ENCODE measurements at places on chromosomes 11 and 22. TPM values are rescaled to one million over a fixed set of nuclear protein-coding genes. Genes with fewer than 3 reads are reported as not detected.

Gene TMPRSS6
- not detected for total RNA-seq

Gene TPBGL
- not detected for total RNA-seq

Gene TRIM51
- total RNA-seq = not detected

Gene CYB5R2
- 32.0 TPM for total RNA-seq

Gene SYCE3
- total RNA-seq = not detected

Gene SERPINH1
- total RNA-seq = 122 TPM

DNA sequence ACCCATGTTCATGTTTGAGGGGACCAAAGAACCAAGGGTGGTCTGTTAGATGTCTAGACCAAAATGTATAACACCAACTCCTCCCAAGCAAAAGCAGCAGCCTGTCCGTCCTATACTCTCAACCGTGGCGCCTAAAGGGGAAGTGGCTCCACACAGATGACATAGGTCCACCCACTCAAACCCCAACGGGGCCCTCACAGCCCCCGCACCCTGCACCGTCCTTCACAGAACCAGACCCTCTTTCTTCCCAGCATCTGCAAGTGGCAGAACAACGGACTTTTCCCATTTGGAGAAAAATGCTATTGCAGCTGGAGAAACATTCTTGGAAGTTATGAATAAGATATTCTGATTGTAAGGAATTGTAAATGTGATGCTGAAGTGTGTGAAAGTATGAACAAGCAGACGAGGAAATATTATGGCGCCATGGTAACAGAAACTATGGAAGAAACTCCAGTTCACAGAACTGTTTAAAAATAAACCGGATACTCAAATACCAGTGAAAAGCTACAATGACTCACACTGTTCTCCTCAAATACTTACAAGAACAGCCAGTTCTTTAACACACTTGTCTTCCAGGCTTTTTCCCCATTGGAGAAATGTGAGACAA, 76.5 kb upstream of the ARFGAP3 start:
- H3K4me1 ChIP-seq = peaks cover 25% of the 10 kb centered on the region
- H3K27ac ChIP-seq = no peak overlapping the region
- H3K36me3 ChIP-seq = no peaks in the 10 kb centered on the region

- no peak overlapping the region for H3K27ac ChIP-seq
- H3K27me3 ChIP-seq = no peaks in the 10 kb centered on the region
- DNase-seq = no peak
- no peak overlapping the region for H3K4me3 ChIP-seq
These were observed 88.1 kb downstream of the CCDC34 start for GRCh38 chr11:27274854-27275395.

DNA sequence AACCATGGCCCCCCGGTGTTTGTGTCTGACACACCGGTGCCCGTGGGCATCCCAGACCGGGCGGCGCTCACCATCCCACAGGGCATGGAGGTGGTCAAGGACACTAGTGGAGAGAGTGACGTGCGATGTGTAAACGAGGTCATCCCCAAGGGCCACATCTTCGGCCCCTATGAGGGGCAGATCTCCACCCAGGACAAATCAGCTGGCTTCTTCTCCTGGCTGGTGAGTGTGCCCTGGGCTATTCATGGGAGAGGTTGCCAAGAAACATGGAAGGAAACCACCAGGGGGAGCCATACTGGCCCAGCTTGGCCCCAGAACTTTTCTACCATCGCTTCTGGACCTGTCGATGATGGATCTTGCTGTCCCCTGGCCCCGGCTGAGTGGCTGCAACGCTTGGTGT, 36.5 kb downstream of the PRDM11 start:
- no peaks in the 10 kb centered on the region for H3K27me3 ChIP-seq
- H3K4me3 ChIP-seq = no peak overlapping the region
- DNase-seq = no peak
- H3K4me1 ChIP-seq = peaks cover 12% of the 10 kb centered on the region
- no peak overlapping the region for H3K27ac ChIP-seq

GRCh38 chr11:111582881-111583280, 19.4 kb upstream of the SIK2 start:
- DNase-seq = no peak
- H3K27me3 ChIP-seq = no peaks in the 10 kb centered on the region
- no peak overlapping the region for H3K4me3 ChIP-seq
- H3K36me3 ChIP-seq = no peaks in the 10 kb centered on the region

- H3K4me1 ChIP-seq = no peaks in the 10 kb centered on the region
- no peaks in the 10 kb centered on the region for H3K27me3 ChIP-seq
- H3K4me3 ChIP-seq = no peak overlapping the region
- no peak overlapping the region for H3K27ac ChIP-seq
- H3K36me3 ChIP-seq = no peaks in the 10 kb centered on the region
- DNase-seq = peak; percentile 45
These were observed 56.1 kb downstream of the AMBRA1 start for GRCh38 chr11:46537537-46538295.

GRCh38 chr11:94325681-94326080, 21.3 kb downstream of the IZUMO1R start:
- no peaks in the 10 kb centered on the region for H3K36me3 ChIP-seq
- H3K27ac ChIP-seq = no peak overlapping the region
- H3K4me3 ChIP-seq = no peak overlapping the region
- DNase-seq = no peak

DNA sequence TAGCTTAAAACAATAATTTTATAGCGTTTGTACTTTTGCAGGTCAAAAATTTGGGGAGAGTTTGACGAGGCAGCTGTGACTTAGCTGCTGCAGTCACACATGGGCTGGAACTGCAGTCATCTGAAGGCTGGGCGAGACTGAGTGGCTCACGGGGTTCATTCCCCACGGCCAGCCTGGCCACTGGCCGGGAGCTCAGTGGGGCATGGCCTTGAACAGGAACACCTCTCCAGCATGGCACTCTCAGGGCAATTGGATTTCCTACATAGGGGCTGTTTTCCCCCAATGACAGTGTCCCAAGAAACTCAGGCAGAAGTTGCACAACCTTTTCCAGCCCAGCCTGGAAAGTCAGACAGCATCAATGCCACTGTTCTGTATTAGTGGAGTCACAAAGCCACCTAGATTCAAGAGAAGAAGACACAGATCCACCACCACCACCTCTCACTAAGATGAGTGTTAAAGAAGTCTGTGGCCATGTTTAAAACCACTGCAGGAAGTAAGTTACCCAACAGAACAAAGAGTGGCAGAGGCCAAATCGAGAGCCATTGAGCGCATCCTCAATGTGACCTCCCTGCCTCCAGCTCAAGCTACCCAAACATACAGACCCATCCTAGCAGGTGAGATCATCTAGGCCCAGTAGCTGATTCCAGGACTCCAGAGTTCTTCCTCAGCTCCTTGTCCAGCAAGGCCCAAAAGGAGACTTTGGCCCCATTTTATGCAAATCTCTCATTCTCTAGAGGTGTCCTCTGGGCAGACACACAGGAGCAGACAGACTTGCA, 618.7 kb upstream of the CADM1 start:
- no peaks in the 10 kb centered on the region for H3K36me3 ChIP-seq
- no peaks in the 10 kb centered on the region for H3K27me3 ChIP-seq
- no peak overlapping the region for H3K27ac ChIP-seq
- no peak overlapping the region for H3K4me3 ChIP-seq
- DNase-seq = no peak
- H3K4me1 ChIP-seq = no peaks in the 10 kb centered on the region

GRCh38 chr22:49825436-49825835, 2.2 kb downstream of the BRD1 start:
- H3K4me3 ChIP-seq = peak overlapping the region; percentile 69
- no peaks in the 10 kb centered on the region for H3K36me3 ChIP-seq
- no peak for DNase-seq
- no peak overlapping the region for H3K27ac ChIP-seq
- peaks cover 36% of the 10 kb centered on the region for H3K4me1 ChIP-seq
- no peaks in the 10 kb centered on the region for H3K27me3 ChIP-seq

DNA sequence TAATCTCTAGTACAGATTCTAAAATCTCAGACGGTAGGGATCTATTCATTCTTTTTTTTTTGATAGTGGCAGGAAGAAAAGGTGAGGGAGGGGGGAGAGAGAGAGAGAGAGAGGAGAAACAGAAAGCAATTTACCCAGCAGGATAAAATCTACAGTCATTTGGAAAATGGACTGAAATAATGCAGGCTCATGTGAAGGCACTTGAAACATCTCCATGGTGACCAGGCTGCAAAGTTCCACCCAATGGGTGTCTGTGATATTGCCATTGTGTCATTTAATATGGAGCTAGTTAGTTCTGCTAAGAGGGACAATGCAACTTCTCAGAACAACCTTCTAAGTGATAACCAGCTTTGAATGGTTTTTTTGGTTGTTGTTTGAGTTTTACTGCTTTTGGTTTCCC, 165.2 kb upstream of the RAG2 start:
- DNase-seq = no peak
- H3K36me3 ChIP-seq = no peaks in the 10 kb centered on the region
- no peak overlapping the region for H3K27ac ChIP-seq
- H3K4me3 ChIP-seq = no peak overlapping the region
- H3K27me3 ChIP-seq = no peaks in the 10 kb centered on the region

DNA sequence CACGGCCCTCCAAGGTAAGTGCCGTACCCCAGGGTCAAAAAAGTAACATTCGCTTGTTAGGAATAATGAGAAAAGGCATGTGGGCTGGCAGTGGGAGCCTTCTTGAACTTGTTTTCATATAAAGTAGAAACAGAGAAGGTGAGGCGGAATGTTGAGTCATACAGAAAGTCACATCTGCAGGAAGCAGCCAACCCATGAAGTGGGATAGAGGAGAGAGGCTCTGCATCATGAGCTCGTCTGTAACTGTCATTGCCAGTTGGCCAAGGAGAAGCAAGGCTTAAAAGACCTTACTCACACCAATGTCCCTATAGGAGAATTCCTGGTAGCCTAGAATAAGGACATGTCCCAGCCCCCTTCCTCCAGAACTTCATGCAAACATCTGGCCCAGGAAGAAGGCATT, 253.3 kb downstream of the BUD13 start:
- H3K27me3 ChIP-seq = no peaks in the 10 kb centered on the region
- no peaks in the 10 kb centered on the region for H3K36me3 ChIP-seq
- DNase-seq = no peak
- H3K4me1 ChIP-seq = no peaks in the 10 kb centered on the region
- H3K4me3 ChIP-seq = no peak overlapping the region

DNA sequence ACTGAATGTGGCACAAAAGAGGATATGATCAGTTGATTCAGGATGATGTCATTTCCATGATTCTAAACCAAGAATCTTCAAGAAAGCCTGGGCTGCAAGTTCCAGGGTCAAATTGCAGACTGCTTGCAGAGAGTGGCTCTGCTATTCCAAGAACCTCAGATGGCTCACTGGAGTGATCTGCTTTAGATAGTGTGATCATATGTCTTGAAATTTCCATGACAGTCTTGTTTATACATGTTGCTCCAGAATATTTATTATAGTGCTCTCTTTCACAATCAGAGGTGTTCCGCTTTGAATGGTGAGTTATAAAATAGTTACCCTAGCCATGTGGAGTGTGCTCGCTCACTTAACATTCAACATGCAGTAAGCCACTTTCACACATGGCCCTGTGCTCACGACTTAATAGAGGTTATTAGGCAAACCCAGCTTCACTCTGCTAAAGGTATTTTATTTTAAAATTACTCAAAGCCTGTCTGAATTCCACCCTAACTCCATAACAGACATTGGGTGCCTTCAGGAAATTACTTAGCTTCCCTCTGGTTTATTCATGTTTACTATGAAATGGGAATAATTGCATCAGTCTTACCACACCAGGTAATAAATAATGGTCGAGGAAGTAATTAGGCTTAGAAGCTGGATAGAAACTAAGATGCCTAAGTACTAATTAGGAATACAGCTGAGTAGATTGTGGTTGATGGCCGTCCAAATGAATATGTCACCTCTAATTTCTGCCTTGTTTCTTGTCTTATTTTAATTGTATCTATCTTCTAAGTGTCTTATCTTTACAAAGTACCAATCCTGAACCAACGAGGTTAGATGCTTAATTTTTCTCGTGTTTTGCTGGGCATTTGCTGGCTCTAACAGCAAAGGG, 187.9 kb downstream of the ETS1 start:
- H3K4me1 ChIP-seq = peaks cover 2% of the 10 kb centered on the region
- no peak overlapping the region for H3K4me3 ChIP-seq
- H3K36me3 ChIP-seq = no peaks in the 10 kb centered on the region

DNA sequence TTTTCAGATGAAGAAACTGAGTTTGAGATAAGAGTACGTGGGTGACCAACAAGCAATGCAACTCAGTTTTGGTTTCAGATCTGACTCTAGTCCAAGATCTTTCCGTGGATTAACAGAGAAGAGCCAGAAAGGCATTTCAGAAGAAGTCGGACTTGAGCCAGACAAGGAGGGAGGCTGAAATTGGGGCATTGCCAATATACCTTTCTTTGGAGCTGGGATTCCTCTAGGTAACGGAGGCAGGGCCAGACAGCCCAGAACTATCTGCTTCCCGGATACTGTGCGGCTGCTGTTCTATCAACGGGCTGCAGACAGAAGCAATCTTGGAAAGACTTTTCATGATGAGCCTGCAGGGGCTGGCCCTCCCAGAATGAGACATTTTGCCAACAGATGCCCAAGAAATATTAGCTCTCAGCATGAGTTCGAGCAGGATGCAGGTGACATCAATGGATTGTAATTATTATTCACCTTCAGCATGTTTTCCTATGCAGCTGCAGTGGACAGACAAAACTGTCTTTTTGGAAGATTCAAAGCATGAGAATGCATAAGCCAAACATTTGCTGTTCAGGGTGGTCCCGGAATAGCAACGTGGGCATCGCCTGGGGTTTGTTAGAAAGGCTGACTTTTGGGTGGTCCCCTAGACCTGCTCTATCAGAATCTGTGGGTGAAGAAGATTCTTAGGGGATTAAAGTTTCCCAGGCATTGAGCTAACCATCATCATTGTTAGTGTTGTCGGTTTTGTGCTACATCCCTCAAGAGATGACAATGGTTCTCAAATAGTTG, 95.7 kb downstream of the SCN3B start:
- H3K36me3 ChIP-seq = no peaks in the 10 kb centered on the region
- H3K4me3 ChIP-seq = no peak overlapping the region
- no peak overlapping the region for H3K27ac ChIP-seq
- peaks cover 14% of the 10 kb centered on the region for H3K4me1 ChIP-seq
- H3K27me3 ChIP-seq = no peaks in the 10 kb centered on the region

- no peak overlapping the region for H3K27ac ChIP-seq
- DNase-seq = no peak
- H3K36me3 ChIP-seq = no peaks in the 10 kb centered on the region
- H3K4me3 ChIP-seq = no peak overlapping the region
These were observed 14.5 kb downstream of the HSPA8 start for GRCh38 chr11:123047266-123047946.

- no peak for DNase-seq
- no peaks in the 10 kb centered on the region for H3K27me3 ChIP-seq
- no peaks in the 10 kb centered on the region for H3K36me3 ChIP-seq
- no peaks in the 10 kb centered on the region for H3K4me1 ChIP-seq
These were observed 117.3 kb downstream of the PARVA start for GRCh38 chr11:12494699-12495098.

- no peaks in the 10 kb centered on the region for H3K27me3 ChIP-seq
- H3K36me3 ChIP-seq = no peaks in the 10 kb centered on the region
- no peak overlapping the region for H3K4me3 ChIP-seq
- DNase-seq = no peak
These were observed 35.1 kb downstream of the MMP7 start for GRCh38 chr11:102495161-102496042.

All from ovary (tissue), 10 donors.